ENCODE measurements at places on chromosomes 13 and 19.
A peak's percentile ranks its signal among the peaks of the same experiment; 100 is the strongest.

- DNase-seq = no peak
These were observed 5.4 kb upstream of the TRIM28 start for GRCh38 chr19:58538257-58539168.

- peak; percentile 78 for DNase-seq
These were observed 1.3 kb downstream of the HCST start for GRCh38 chr19:35903550-35904179.

- DNase-seq = no peak
These were observed 350.6 kb upstream of the ARGLU1 start for GRCh38 chr13:106918557-106918860.

GRCh38 chr13:82758044-82758443 is 1124.2 kb downstream of the SLITRK1 start:
- DNase-seq = no peak

DNA sequence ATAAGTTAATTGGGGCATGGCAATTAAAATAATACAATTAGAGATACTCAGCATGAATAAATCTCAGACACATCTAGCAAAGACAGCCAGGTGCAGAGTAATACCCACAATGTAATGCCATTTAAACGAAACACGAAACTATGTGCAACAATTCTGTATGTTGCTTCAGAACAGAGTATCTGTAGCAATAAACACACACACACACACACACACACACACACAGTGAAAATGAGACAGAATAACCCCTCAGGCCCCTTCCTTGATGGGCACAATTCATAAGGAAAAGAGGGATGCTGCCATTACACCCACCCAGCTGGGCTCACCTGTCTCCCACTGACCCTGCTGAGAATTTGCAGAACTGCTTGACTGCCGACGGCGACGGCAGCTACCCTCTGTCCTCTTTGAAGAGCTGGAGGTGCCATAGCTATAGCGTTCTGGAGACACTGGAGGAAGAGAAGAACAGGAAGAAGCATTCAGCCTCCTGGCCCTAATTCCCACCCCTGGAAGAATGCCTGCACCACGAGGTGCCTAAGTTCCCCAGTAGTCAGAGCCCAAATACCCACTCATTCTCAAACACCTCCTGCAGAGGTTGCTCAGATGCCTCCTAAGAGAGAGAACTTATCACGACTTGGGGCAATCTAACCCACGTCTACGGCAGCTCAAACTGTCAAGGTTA is 2.5 kb downstream of the DEDD2 start:
- no peak for DNase-seq

DNA sequence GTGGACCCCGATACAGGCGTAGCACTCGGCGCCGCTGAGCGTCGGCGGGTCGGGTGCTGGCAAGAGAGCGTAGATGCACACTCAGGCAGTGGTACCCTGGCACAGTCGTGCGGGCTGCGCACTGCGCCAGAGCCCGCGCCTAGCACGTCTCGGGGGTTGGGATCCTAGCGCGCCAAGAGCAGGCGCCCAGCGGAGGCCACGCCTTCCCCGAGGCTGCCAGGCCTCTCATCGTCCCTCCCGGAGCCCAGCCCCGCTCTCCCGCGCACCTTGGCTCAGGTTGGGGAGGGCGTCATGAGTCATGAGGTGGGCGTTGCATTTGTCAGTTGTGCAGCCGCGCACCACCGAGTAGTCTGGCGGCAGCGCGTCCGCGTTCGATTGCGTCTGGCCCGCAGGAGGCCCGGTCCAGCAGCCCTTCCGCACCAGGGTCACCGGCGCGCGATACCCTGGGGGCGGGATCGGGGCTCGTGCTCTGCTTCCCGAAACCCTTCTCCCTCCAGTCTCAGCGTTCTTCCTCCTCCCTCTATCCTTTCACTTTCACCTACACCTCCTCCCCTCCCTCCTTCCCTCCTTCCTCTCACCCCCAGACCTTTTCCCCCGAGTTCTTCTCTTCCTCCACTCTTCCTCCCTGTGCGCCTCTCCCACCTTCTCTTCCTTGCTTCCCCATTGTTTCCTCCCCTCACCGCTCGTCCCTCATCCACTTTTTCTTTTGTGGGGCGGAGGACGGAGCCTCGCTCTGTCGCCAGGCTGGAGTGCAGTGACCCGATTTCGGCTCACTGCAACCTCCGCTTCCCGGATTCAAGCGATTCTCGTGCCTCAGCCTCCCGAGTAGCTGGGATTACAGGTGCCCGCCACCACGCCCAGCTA is 3.5 kb downstream of the LYPD5 start:
- DNase-seq = peak; percentile 59

GRCh38 chr13:51759240-51759639 is 44.7 kb downstream of the DHRS12 start:
- no peak for DNase-seq

DNA sequence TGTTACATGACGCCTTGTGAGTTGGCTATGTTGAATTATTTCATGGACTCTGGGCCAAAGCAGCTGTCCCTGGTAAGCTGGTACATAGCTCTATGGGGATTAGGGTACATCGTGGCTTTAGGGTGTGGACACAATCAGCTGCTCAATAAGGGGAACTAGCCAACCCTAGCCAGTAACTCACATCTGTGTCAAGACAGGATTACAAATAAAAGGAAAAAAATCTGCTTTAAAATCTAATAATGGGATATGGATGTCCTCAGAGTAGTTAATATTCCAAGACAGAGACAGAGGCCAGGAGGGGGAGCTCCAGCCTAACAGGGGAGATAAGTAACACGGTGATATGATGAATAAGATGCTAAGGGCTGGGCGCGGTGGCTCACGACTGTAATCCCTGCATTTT is 21.1 kb upstream of the ZNF766 start:
- peak; percentile 43 for DNase-seq

- DNase-seq = no peak
These were observed 109.2 kb downstream of the PCDH17 start for GRCh38 chr13:57740719-57741118.

- no peak for DNase-seq
These were observed 37.6 kb upstream of the FLT1 start for GRCh38 chr13:28532388-28533124.

DNA sequence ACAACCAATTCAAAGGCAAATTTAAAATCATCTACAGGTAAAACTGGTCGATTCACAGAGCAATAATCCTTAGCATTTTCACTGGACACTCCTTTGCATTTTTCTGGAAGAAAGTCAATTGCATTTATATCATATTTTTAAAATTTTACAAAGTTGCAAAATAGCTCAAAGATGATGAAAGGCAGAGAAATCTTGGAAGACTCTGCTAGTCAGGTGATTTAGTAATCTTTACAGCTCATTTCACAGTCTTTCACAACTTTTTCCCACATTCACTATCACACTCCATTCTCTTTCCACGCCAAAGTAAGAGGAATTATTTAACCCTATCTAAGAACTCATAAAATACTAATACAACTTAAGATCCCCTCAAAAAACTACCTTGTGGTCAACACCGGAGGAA is 1063.8 kb downstream of the EFNB2 start:
- DNase-seq = no peak

DNA sequence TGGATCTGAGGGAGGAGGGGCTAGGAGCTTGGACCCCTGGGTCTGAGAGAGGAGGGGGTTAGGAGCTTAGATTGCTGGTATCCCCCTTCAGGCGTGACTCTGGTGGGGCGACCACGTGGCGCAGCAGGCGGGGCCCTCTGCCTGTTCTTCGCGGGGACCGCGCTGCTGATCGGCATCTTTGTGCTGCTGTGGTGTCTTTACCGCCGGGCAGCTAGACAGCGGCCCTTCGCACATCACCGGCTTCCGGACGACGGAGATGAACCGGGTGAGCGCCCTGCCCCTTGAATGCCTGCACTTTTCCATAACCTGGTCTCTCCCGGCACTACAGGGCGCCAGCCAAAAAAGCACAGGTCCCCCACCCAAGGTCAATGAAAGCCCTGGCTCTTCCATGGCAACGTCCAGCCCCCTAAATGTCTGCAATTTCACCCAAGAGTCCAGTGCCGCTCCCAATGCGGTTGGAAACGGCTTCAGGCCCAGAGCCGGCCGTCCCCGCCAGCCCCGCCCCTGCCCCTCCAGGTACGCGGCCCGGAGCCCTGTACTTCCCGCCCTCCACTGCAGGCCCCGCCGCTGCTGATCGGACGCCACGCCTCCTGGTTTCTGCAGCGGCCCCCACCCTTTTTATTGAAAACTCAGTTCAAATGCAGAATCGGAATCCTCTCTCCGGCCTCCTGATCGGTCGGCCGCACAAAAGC is 2.8 kb downstream of the GFY start:
- no peak for DNase-seq

DNA sequence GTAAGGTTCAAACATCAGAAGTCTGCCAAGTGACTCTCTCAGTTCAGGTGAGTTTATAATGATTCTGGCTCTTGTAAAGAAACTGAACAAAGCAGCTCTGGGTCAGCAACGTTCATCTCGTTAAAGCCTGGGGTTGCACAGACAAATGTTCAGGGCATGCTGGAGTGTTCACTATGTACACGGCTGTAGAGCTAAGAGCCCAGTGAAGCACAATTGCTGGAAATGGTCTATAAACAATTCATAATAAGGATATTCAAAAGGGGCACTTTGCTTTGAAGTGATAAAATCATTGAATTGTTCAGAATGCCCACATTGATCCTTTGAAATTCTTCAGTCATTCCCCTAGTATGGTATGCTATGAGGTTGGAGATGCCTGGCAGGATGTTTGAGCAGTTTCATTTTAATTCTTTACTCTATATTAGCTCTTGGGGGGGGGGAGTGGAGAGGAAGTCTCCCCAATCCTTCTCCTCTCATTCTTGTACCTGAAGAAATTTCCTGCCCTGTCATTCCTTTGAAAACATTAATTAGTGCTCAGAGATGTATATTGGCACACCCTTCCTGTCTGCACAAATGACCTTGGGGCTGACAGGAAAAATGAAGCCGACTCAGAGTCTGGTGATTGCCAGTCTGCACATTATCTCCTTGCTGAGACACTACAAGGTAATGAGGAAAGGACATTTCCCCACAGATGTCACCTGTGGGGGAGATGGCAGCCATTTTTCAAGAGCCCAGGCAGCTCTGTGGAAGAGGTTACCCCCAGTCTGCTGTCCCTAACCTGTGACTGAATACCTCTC is 145.5 kb downstream of the DLEU7 start:
- DNase-seq = no peak

DNA sequence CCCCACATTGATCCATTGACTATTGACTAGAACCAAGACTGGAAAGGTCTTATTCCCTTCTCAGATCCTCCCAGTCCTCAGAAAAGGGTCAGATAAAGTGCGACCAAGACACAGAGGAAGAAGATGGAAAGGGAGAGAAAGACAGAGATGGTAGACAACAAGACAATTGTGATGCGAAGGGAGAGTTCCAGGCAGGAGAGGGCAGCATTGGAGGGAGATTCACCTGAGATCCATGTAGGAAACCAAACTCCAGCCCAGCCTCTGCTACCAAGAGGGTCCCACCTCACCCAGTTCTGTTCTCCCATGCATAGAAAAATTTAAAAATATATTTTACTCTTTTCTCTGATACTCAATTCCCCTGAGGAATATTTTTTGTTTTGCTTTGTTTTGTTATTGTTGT is 67.3 kb upstream of the TSHZ3 start:
- DNase-seq = no peak

GRCh38 chr13:94673851-94674250 is 38.5 kb downstream of the SOX21 start:
- no peak for DNase-seq

- no peak for DNase-seq
These were observed 112.3 kb downstream of the MIPEP start for GRCh38 chr13:23776698-23777574.

DNA sequence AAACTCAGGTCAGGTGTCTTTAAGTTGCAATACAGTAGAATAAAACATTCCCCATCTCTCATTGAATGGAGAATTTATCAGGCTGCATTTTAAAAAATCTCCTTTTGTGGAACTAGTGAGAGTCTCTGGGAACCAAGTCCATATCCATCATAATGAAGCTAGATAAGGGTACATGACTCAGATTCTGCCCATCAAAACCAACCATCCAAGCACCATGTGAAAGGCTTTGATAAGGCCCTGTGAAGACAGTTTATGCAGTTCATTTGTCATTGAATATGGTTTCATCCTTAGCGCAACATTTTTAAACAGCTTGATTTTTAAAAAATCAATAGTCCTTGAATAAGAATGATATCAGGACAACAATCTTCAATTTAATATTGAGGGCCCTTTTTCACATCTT is 56.3 kb upstream of the DIAPH3 start:
- DNase-seq = no peak

GRCh38 chr19:53864308-53864836 is 3.3 kb upstream of the MYADM start:
- DNase-seq = no peak

DNA sequence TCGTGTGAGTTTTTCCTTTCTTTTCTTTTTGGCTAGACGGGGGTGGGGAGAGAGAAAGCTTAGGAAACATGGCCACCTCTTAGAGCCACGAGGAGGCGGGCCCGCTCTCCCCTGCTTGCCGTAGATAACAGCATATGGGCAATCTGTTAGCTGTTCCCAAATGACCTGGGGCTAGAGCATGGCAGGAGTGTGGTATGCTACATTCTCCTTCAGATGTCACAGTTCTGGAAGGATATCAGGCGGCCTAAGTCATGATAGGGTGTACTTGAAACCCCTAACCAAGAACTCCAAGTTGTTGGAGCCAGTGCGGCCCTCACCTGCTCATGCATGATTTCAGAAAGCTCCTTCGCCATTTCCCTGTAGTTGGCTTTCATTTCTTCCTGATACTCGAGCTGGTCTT is 44.3 kb upstream of the SLC15A1 start:
- DNase-seq = no peak

- DNase-seq = no peak
These were observed 102.0 kb downstream of the LRCH1 start for GRCh38 chr13:46654951-46655350.

- no peak for DNase-seq
These were observed 815 bp downstream of the MAP3K10 start for GRCh38 chr19:40191836-40192646.

DNA sequence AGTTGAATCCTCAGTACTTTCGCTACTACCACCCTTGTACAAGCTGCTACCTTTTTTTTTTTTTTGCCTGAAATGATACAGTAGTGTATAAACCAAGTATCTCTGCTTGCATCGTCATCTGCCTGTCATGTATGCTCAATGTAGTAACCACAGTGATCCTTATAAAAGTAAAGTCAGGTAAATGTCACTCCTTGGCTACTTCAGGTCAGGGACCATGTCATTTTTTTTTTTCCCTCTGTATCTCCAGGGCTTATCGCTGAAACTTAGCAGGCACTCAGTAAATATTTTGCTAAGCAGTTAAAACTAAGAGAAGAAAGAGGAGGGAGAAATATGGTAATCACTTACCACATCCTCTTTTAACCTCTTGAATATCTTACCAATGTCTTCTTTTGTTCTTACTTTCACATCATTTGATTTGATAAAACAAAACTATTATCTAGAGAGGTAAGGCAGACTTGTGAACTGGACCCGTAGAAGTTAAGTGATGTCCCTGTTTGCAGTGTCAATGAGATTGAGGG is 96.8 kb upstream of the KLF12 start:
- DNase-seq = no peak

DNA sequence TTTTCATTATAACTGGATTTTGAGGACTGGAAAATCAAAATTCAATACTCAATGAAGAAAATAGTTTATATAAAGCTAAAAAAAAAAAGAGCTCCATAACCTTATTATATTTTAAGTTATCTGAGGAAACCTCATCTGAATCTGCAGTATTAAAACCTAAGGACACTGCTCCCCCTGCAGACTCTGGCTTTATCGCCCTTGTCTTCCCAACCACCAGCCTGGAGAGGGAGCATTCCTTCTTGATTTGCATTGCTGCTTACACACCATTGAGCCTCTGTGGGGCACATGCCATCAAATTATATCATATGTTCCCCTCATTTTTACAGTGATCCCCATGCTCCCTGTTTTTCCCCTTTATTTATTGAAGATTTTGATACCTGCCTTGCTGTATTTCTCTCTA is 871.4 kb upstream of the GPC6 start:
- DNase-seq = no peak
